Stimulated activated CD8-positive, alpha-beta memory T cell treated with anti-CD3 and anti-CD28 coated beads, Interleukin-15, amount 100 ng/mL, for 1 hour (primary cell): ENCODE measurements at places on chromosomes 12 and 14.

DNA sequence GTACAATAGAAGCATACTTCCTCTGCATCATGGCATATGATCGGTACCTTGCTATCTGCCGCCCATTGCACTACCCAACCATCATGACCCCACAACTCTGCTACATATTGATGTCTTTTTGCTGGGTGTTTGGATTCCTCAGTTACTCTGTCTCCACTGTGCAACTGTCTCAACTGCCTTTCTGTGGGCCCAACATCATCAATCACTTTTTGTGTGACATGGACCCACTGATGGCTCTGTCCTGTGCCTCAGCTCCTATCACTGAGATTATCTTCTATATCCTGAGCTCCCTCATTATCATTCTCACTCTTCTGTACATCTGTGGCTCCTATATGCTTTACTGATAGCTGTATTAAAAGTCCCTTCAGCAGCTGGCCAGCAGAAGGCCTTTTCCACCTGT lies 13.9 kb upstream of the OR11H6 start:
- DNase-seq: no peak

- no peak for DNase-seq
Observed at GRCh38 chr12:40794087-40794486, 101.8 kb downstream of the CNTN1 start.

DNA sequence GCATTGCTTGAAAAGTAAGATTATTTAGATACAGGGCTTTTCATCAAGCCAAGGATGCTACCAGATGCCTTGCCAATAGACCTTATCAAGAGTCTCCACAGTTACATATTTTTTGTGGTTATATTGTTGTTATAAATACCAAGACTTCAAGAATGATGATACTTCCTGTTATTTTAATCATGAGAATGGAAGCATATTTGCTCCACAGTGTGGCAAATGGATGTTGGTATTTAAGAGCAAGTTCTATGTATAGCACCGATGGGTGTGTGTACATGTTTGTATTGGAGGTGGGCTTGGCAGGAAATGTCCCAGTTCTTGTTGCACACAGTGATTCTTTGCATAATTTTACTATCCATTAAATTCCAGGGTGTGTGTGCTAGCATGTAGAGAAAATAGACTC lies 4.4 kb upstream of the NID2 start:
- DNase-seq: no peak

DNA sequence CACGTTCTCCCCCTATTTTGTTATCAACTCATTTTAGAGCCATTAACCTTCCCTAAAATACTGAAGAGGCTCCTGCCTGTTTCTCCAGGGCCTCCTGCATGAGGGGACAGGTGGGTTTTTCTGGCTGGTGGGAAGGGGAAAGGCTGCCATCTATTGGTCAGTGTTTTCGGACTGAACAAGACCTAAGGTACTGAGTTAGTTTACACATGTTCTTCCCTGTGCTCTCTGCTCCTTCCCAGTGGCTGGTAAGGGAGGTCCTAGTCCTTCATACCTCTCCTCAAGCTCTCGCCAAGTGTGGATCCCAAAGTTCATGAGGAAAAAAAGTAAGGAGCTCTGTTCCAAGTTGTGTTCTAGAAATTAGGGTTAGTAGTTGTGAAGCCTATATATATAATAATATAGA lies 357.5 kb downstream of the FSCB start:
- DNase-seq: no peak

GRCh38 chr12:74892057-74892633 lies 317.5 kb downstream of the KCNC2 start:
- no peak for DNase-seq

- DNase-seq: no peak
Observed at GRCh38 chr12:70812136-70812535, 108.4 kb downstream of the PTPRR start.

DNA sequence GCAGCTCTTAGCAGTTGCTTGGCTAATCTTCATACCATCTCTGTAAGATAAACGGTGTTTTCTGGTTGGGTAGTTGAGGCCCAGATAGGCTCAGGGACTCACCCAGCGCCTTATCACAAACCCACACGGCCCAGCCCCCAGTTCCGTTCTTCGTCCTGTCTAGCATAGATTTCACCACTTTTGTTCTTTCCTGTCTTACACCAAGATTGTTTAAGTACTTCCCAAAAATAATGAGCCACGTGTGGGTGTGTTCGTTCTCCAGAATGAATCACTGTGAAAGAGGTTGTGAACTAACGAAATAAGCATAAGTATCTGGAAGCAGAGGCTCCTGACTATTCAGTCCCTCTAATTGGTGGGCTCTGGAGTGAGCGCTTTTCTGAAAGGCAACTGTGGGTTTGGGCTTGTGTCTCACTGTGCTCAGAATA lies 21.4 kb downstream of the ACVR1B start:
- DNase-seq: no peak

- DNase-seq: no peak
Observed at GRCh38 chr12:14471497-14471896, 96.2 kb downstream of the PLBD1 start.
